ENCODE measurements at places on chromosomes 11 and 22.

DNA sequence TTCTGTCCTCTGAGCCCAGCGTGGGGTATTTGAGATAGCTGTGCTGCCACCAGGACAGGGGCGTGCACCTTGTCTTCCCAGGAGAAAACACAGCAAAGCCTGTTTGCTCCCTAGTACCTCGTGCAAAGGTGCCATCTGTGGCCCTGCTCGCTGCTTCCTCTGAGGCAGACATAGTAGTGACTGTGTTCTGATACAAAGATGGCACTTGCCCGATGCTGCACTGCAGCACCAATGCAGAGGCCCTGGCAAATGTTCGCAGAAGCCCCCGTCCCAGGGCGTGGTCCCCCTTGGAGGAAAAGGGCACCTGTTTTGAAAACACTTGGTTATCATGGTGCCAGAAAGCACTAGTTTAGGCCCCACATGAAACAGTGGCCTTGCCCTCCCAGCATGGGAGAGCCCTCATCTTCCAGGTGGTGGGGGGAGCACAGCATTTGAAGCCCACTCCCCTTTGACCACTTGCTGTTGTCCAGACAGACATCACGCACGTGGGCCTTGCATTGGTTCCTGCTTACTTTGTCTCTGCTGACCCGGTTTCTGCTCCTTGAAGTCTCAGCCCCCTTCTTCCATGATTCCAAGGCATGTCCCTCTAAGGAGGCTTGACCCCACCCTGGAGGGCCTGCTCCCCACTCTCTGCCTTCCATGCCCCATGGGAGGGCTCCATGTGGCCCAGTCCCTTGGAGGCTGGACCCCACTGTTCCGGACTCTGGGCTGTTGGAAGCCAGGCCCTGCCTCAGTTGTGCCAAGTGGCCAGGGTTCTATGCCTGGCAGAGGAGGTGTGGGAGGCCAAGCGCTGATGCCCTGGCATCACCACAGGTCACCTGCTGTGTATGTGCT lies 109.4 kb downstream of the KCNQ1OT1 start:
- no peak for DNase-seq

- no peak for DNase-seq
These were observed 306.2 kb downstream of the MN1 start for GRCh38 chr22:27495325-27495724.

DNA sequence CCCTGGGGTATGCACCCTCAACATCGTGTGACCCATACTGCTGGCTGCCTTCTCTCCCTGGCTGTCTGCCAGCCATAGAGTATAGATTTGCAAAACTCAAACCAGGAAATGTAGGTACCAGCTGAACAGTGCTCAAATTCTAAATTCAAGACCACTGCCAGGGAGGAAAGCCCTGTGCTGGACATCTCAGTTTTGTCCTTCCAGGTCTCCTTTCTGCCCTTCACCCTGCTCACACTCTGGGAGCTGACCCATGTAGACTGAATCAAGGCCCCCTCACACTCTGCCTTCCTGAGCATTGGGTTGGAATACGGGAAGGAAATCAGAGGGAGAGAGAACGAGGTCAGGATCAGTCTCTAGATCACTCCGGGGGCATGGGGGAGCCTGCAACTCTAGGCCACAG lies 12.4 kb upstream of the DRD2 start:
- DNase-seq = no peak

GRCh38 chr11:61659413-61660196 lies 20.6 kb upstream of the DAGLA start:
- DNase-seq = no peak

DNA sequence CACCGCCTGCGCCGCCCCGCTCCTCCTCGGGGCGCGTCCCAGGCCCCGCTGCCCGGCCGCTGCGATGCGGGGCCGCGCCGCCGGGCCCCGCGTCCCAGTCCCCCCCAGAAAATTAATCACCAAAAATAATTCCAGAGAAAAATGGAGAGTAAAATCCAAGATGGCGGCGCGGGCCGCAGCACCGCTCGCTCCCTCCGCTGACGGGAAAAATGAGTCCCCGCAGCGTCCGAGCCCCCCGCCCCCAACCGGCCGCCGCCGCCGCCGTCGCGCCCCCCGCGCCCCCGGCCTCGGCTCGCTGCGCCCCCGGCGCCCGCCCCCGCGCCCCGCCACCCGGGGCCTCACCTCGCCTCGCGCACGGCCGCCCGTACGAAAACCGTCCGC lies at the start of gene KMT5B:
Gene KMT5B, minus strand, starts transcription at position 162 of the 381 bp plus-strand sequence. CDS start 23,220 bp downstream, outside the sequence.
- peak; percentile 32 for DNase-seq

- no peak for DNase-seq
These were observed 1.7 kb upstream of the CABIN1 start for GRCh38 chr22:24009227-24010017.

DNA sequence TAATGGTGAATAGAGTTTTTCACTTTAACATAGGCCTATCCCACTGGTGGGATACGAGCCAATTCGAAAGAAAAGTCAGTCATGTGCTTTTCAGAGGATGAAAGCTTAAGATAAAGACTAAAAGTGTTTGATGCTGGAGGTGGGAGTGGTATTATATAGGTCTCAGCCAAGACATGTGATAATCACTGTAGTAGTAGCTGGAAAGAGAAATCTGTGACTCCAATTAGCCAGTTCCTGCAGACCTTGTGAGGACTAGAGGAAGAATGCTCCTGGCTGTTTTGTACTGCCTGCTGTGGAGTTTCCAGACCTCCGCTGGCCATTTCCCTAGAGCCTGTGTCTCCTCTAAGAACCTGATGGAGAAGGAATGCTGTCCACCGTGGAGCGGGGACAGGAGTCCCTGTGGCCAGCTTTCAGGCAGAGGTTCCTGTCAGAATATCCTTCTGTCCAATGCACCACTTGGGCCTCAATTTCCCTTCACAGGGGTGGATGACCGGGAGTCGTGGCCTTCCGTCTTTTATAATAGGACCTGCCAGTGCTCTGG lies at the start of gene TYR:
Gene TYR, plus strand, starts transcription at position 185 of the 541 bp plus-strand sequence. Its CDS starts 79 bp downstream, at position 264.
- DNase-seq = no peak

Data from fibroblast of skin of left quadriceps (primary cell).